ENCODE measurements at places on chromosomes 7 and 10.

- DNase-seq, result peak; percentile 33
Observed at GRCh38 chr7:27608776-27609495, 53.7 kb downstream of the HIBADH start.

- no peak for DNase-seq
Observed at GRCh38 chr7:36005293-36005692, 147.8 kb upstream of the EEPD1 start.

- DNase-seq, result peak; percentile 92
Observed at GRCh38 chr7:43693687-43694398, 35.5 kb downstream of the COA1 start.

GRCh38 chr7:116679500-116679899 is 7.5 kb downstream of the MET start:
- no peak for DNase-seq

DNA sequence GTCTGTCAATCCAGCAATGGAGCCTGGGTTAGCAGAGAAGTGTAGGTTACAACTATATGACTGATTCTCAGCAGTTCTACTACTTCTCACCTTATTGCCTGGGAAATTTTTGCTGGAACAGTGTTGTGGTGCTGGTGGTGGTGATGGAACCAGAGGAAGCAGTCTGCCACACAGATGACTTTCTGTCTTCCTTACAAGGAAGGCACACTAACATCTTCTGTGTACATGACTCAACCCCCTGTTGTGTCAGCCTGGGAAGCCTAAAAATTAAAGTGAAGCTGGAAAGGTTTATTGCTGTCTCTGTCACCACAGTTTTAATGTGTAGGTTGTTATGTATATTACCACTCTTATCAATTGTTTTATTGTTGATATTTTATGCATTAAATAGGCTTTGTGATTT is 40.3 kb downstream of the ANKRD7 start:
- DNase-seq, result no peak

GRCh38 chr10:12588091-12588860 is 238.9 kb downstream of the CAMK1D start:
- peak; percentile 32 for DNase-seq

DNA sequence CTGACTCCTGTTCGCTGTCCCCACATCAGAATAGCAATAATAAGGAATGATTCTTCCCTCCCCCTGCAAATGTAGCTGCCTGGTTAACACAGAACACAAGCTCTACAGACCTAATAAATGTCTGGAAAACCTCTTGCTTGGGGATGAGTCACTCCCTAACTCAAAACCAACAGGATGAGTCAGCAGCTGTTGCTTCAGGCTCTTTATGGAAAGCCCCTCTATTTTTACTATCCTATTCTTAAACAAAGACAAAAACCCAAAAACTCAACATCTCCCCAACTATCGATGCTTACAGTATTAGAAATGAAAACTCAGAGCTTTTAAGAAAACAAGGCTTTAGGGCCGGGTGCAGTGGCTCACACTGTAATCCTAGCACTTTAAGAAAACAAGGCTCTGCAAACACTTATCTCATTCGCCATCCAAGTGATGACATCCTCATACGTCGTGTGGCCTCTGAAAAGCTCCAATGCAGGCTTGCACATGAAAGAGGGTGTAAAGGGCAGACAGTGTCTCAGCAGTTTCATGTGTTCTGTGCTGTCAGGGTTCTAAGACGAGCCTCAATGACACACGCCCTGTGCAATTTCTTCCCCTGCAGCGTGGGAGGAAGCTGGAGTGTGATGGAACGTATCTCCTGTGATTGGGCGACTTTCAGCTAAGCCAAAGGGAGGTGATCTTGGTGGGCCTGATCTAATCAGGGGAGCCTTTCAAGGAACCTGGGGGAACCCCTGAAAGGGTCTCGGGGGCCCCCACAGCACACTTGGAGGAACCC is 70.1 kb downstream of the AMZ1 start:
- peak; percentile 98 for DNase-seq

DNA sequence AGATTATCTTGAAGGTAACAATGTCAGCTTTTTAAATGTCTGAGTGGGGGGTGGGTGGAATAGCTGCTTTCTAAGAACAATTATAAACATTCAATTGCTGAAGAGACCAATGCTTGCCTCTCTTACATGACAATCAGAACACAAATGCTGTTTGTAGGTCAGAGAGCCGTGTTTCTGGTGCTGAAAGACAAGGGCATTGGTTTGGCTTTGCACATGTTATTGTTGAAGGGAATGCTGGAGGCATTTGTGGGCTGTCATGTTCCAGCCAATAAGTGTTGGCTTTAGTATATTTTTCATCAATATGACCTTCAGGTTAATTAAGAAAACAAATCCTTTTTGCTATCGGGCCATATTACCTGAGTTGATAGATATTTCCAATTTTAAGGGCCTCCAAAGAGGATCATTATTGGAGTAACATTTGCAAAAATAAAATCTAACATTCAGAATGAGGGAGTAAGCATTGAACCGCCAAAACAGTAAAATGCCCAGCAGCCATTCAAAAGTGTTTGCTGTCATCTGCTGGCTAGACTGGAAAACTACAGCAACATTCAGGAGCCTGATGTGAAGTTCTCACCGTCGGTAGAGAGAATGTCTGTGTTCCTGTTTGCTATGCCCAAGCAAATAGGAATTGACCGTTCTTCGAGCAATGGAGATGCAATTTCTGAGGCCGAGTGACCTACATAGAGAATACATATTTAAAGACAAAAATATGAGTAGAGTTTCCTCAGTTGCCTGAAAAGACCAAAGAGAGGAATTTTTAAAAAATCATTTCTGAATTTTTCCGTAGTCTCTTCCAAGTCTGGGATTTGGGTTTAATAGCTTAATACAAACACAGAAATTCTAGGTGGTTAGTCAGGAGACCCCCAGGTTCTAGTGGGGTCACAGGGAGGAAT is 118.9 kb downstream of the APBB1IP start:
- DNase-seq, result peak; percentile 71

GRCh38 chr10:77614778-77615625 is 22.6 kb downstream of the KCNMA1 start:
- no peak for DNase-seq

DNA sequence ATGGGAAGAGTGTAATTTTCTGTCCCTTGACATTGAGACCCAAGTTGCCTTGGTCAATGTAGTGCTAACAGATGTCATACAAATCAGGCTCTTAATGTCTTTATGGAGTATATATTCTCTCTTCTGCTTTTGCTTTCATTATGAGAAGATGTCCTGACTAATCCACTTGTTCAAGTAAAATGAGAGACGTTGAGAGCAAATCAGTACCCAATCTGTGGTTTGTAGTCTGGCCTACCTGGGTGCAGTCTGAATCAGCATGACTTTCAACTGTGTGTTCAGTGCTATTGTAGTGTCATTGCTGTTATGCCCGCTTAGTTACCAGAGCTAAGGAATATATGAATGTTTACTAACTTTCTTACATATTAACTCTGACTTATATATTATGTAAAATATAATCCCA is 612.4 kb downstream of the ANKRD7 start:
- DNase-seq, result no peak

DNA sequence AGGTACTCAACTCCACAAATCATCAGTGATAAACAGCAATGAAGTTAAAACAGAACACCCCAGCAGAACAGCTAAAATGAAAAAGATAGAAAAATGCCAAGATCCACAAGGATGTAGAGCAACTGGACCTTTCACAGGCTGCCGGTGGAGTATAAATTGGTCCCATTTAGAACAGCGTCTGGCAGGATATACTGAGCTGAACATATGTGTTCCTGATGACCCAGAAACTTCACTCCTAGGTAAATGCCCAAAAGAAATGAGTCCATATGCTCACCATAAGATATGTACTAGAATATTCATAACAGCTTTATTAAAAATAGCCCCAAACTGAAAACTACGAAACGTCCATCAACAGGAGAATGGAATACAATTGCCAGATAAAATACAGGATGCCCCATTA is 102.4 kb downstream of the OAT start:
- DNase-seq, result no peak

- DNase-seq, result no peak
Observed at GRCh38 chr7:76509931-76510877, at the start of gene UPK3B. TSS of gene UPK3B (plus strand) at chr7:76510552. CDS start at chr7:76510653, 101 bp downstream.

GRCh38 chr7:20474249-20474648 is 141.2 kb upstream of the ABCB5 start:
- DNase-seq, result no peak

DNA sequence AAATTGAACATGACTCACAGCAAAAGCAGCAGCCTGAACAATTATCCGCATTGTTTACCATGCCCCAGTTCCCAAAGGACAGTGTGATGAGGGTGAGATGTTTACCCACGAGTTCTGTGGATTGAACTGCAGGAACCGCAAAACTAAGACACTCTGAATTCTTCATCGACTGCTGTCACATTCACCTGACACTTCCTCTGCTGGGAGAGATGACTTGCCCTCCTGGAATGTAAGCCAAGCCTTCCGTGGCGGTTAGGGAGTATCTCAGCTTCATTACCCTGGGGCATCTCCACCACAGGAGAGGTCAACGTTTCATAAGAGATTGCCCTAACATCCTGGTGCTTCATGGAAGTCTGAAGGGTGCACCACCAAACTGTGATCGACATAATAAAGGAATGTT is 374.6 kb upstream of the ADARB2 start:
- DNase-seq, result no peak

DNA sequence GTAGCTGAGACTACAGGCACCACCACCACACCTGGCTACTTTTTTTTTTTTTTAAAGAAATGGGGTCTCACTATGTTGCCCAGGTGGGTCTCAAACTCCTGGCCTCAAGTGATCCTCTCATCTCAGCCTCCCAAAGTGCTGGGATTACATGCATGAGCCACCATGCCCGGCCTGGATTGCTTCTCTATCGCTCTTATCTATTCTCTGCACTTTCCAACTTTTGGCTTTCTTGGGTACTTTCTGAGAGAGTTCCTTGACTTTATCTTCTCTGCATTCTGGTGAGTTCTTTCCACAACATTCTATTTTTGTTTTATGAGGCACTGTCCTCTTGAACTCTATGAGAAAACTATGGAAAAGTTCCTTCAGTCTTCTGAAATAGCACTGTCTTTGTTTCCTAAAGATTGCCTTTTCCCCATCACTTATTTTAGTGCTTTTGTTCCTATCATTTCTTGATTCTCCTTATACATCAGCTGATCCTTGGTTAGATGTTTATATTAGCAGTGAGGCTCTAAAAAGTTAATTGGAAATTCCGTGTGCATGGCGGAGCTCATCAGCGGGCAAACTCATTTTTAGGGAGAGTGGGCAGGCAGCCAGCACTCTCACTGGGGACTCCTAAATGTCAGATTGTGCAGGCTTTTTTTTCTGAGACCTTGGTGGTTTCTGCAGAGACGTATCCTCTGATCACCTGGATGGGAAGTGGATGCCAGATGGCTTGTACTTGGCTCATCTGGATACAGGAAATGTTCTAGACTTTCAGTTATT is 43.9 kb downstream of the HIP1 start:
- no peak for DNase-seq

DNA sequence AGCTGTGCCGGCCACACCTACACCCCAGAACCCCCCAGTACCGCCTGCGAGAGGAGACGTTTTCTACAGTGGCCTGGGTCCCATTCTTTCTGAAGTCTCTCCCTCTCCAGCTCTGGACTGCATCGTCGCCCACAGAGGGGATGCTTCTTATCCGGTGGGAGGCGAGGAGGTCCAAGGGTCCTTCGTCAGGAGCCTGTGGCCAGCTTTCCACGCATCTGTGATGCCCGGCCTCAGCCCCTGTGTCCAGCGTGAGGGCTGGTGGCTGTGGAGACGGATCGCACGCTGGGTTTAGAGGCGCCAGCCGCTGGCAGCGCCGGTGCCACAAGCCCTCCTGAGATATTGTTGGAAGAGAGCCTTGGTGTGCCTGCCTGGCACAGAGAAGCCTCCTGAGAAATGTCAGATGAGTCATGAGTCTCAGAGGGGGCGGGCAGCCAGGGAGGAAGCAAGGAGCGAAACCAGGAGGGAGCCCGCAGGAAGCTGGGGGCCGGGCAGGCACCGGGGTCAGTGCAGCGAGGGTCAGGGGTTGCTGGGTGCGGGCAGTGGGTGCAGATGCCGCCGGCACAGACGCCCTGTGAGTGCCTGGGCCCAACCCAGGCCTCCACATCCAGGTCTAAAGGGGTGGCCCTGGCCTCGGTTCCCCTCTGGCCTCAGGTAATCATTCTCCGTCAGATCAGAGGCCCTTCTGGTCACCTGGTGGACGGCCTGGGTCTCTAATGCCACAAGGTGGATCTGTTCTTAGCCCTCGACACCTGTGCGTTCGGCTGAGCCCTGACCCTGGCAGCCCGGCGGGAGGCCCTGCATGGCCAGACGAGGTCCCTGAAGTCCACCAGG is 86.0 kb upstream of the DIP2C start:
- DNase-seq, result peak; percentile 64

- no peak for DNase-seq
Observed at GRCh38 chr7:149050941-149051340, 22.6 kb upstream of the PDIA4 start.

DNA sequence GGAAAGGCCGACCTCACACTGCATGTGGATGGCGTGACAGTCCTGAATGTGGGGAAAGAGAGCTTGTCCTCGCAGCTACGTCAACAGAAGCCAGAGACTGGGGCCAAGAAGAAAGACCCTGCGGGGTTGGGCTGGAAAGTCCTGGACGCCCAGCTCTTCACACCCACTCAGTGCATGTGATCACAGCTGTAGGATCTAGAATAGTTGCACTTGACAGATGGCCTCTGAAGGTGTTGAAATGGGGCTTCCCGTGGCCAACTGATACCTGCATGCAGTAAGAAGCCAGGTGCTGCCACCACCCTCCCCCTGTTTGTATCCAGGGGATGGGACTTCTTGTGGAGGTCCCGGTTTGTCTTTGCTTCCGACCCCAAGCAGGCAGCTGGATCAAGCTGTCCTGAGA is 34.1 kb upstream of the OCM2 start:
- DNase-seq, result no peak

- DNase-seq, result peak; percentile 66
Observed at GRCh38 chr7:20199015-20199737, 18.0 kb downstream of the MACC1 start.

GRCh38 chr10:27600930-27601329 is 96.8 kb downstream of the RAB18 start:
- DNase-seq, result no peak

- no peak for DNase-seq
Observed at GRCh38 chr10:131252567-131253276, 58.8 kb downstream of the TCERG1L start.

DNA sequence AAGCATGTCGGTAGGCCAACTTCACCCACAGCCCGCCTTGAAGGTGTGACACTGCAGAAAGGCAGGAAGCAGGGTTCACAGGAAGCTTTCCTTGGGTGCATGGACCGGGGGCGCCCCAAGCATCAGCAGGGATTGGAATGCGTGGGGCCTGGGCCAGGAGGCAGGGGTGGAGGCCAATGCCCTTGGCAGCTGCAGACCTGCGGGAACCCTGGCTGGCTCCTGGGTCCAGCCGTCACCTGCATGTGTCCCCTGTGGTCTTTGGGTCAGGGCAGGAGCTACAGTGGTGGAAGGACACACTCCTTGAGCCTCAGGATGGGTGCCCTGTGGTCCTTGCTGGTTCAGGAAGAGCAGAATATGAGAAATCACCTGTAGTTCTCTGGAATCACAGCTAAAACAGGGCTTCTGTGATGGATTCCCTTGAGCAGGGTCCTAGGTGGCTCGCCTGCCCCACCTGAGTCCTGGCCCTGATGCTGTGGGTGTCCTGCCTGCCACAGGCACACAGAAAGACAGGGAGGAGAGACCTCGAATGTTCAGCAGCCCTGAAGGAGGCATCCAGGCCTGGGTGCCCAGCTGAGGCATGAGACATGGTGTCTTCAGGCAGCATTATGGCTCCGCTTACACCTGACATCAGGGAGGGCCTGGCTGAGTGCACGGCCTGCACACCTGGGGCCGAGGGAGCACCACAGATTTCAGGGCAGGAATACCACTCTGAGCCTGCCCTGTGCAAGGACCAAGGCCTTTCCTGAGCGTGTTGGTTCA is 15.1 kb downstream of the ANTXRL start:
- no peak for DNase-seq

Measured in EL (cell line).